Activated CD4-positive, CD25-positive, alpha-beta regulatory T cell (primary cell): ENCODE measurements at places on chromosomes 3 and 15.

GRCh38 chr3:111729087-111729846 lies 129.8 kb upstream of the PHLDB2 start:
- DNase-seq = no peak

GRCh38 chr3:190314741-190315140 lies 7.5 kb downstream of the CLDN1 start:
- DNase-seq = no peak

GRCh38 chr3:60573494-60573893 lies 677.8 kb downstream of the FHIT start:
- no peak for DNase-seq

DNA sequence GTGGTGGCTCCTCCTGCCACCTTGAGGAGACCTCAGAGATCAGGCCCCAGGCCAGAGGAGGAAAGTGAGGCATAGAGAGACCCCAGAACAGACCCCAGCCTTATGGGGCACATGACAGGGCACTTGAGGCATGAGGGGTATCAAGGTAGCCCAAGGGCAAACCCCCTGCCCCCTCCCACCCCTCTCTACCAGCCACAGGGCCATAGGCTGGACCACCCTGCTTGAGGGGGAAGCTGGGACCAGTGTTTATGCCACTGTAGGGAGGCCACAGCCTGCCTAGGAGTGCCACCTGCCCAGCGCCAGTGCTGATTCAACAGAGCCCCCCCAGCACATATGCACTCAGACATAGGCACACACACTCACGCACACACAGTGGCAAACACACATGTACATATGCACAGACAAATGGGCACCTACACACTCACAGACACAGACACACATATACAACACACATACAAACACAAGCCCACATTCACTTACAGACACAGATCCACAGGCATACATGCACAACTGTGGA lies 10.3 kb downstream of the MYL3 start:
- no peak for DNase-seq

DNA sequence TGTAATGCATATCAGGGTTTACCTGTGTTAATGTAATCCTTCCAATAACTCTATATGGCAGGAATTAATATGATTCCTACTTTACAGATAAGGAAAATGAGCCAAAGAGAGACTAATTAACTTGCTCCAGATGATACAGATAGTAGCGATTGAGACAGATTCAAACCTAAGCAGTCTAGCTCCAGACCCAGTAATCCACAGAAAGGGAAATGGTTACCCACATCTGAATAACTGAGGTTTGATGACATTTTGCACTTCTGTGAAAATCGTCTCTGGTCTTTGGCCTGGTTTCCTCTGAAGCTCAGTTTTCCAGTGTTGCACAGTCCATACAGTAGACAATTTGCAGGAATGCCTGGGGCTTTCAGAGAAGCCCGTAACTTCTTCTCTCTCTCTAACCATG lies 177.1 kb upstream of the UMPS start:
- DNase-seq = no peak

- DNase-seq = no peak
Observed at GRCh38 chr3:150519026-150519425, 27.3 kb downstream of the SERP1 start.

GRCh38 chr3:188749010-188749617 lies 422.7 kb upstream of the TPRG1 start:
- DNase-seq = peak; percentile 21

- no peak for DNase-seq
Observed at GRCh38 chr3:168093229-168093628, 2.5 kb downstream of the GOLIM4 start.

GRCh38 chr3:144053121-144053520 lies 81.5 kb downstream of the DIPK2A start:
- DNase-seq = no peak

GRCh38 chr15:65303687-65304380 lies 643 bp upstream of the RNU5B-1 start:
- no peak for DNase-seq

DNA sequence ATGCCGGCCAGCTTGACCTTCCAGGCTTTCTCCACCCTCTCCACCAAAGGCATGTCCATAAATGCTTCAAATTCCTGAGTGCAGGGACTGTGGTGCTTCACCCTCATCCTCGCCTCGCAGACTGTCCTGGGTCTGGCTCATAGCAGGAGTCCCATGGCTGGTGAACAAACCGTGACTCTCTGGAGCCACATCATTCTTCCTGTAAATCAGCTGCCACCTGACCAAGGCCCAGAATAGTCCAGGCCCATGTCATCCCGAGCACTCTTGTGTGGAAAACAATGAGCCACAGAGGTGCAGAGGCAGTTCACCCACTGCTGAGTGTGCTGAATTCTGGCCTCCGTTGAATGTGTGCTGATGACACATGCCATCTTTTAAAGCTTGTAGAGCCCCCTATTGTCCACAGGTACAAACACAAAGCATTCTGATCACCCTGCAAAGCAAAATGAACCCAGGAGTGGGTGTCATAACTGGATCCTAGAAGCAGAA lies 68.6 kb downstream of the ABHD5 start:
- no peak for DNase-seq

- DNase-seq = no peak
Observed at GRCh38 chr3:42510325-42510724, 7.9 kb downstream of the VIPR1 start.

GRCh38 chr3:18018491-18019160 lies 276.2 kb upstream of the TBC1D5 start:
- DNase-seq = no peak

- no peak for DNase-seq
Observed at GRCh38 chr15:63911160-63911559, 77.4 kb upstream of the HERC1 start.

- no peak for DNase-seq
Observed at GRCh38 chr15:55389264-55389607, 18.9 kb downstream of the CCPG1 start.

DNA sequence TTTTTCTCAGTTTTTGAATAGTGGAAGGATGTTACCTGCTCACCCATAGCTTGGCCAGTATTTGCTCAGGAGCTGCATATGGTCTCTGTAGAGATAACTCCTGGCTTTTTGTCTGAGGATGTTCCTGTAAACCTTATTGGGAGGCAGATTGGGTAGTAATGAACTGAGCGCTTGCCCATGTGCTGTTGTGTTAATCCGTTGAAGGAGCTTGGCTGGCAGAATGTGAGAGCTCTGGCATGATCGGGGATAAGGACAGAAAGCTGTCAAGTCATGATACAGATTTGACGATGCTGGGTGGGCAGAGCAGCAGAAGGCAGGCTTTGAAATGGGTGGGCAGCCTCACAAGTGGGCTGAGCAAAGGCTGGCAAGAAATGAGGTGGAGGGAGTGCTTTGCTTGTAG lies 27.4 kb downstream of the SH3GL3 start:
- no peak for DNase-seq

- no peak for DNase-seq
Observed at GRCh38 chr3:121665488-121665887, 4.8 kb upstream of the HCLS1 start.

DNA sequence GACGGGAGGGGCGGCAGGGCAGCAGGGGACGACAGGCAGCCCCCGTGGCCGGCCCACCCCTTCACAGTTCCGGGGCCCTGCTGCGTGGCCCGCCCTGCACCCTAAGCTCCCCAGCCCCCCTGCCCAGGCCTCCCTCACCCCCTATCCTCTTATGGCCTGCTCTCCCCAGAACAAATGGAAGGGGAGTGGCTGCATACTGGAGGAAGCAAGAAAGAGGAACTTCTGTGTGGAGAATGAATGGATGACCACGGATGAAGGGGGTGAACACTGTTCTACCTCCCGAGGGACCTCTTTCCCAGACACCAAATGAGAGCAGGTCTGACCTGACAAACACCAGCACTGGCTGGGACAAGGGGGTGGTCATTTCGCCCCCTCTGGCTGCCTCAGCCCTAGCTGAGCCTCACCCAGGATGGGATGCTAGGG lies 25.0 kb downstream of the SEC61A1 start:
- no peak for DNase-seq

DNA sequence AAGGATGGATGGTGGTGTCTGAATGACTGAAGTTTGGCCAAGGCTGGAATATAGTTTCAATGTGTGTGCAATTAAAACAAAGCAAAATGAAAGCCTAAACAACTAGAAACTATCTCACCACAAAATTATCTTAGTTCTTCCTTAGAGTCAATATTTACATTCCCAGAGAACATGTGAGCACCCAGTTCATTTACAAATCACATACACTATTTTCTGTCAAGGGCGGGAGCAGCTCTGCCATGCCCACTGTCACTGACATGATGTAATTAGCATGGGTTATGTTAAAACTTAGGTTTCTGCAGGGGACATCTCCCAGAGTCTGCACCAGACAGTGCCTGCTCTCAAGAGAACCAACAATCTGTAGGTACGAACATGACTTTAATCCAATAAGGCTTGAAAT lies 65.0 kb downstream of the PDZRN3 start:
- DNase-seq = no peak

DNA sequence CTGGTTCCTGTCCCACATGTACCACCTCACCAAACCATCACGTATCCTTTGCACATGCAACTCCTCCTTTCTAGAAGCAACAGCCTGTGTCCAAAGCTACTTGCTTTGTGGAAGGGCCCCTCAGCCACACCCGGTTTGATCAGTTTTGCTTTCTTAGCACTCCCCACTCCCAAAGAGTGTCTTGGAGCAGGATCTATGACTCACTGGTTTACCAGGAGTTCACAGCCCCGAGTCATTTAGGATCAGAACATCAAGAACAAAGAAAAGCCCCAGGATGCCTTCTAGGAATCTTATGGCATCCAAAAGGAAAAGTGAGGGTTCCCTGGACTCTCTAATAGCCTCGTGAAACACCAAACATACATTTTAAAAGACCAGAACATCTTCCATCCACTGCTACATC lies 50.7 kb upstream of the IGF1R start:
- DNase-seq = no peak

DNA sequence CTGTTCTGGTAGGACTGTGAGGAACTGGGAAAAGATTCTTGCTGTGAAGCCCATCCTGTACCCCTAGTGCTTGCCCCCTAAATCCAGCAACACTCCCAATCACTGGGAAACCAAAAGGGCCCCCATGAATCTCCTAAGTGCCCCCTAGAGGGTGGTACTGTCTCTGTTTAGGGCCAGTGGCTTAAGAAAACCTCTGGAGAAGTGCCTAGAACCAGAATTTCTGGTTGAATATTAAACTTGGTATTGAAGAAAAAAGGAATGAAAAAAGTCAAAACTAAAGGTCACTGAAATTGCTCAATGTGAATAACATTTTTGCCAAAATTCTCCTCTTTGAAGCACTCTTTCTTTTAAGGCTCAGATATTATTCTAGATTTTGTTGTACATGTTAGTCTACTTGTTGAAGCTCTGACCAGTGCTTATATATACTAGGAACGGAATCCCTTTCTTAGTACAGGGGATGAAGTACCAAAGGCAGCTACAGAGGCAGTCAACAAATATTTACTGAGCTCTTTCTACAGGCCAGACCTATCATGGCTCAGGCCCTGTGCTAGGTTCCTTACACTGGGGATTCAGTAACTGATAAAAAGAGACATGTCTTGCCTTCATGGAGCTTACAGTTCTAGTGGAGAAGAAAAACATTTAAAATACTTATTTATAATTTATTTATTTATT lies 138.8 kb downstream of the MYLK start:
- DNase-seq = no peak

DNA sequence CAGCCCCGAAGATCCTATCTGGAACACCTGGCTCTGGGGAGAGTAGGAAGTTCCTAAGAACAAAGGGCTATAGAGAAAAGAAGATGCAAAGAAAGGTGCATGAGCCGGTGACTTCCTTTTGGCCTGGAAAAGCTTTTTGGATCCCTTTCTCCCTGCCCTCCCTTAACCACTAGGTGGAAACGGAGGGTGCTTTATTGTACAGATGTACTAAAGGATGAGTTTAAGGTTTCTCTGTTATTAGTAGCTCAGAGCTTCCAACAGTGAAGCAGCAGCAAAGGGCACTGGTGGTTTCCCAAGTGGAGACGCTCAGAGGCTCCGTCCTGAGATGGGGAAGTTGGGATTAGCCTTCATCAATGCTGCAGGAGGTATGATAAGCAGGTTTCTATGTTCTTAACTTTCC lies 5.9 kb upstream of the ADGRG7 start:
- no peak for DNase-seq

DNA sequence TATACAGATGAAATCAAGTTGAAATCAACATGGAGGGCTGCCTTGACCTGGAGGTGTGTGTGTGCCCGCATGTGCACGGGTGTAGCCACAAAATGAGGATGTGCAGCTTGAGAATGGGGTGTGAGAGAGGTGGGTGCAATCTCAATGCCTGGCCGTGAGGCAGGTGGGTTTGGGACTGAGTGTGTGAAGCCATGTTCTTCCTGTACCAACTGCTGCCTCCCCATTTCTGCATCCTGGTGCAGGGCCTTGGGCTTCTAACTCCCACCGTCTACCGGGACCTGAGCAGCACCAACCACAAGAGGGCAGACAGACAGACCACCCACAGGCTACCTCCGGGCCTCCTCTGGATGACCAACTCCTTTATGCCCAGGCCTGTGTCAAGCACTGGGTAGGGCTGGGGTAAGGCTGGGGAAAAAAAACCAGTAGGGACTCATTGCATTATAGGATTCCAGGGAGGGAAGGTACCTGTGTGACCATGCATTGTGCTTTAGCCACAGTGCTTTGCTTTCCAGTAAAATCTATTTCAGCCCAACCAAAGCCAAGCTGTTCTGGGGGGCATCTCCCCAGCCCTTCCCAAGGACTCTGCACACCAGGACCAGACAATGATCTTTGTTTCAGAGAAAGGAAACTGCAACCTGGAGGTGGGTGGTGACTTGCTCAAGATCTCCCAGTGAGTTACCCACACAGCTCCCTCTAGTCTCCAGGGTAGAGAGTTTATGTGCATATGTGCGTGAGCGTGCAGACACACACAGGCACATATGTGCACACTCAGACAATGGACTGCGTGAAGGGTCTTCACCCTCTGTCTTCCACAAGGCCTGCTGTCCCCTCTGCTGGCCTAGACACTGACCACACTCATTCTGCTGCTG lies 162.2 kb upstream of the TLE3 start:
- DNase-seq = no peak

GRCh38 chr15:60591496-60592370 lies 112.8 kb upstream of the ICE2 start:
- DNase-seq = peak; percentile 55

DNA sequence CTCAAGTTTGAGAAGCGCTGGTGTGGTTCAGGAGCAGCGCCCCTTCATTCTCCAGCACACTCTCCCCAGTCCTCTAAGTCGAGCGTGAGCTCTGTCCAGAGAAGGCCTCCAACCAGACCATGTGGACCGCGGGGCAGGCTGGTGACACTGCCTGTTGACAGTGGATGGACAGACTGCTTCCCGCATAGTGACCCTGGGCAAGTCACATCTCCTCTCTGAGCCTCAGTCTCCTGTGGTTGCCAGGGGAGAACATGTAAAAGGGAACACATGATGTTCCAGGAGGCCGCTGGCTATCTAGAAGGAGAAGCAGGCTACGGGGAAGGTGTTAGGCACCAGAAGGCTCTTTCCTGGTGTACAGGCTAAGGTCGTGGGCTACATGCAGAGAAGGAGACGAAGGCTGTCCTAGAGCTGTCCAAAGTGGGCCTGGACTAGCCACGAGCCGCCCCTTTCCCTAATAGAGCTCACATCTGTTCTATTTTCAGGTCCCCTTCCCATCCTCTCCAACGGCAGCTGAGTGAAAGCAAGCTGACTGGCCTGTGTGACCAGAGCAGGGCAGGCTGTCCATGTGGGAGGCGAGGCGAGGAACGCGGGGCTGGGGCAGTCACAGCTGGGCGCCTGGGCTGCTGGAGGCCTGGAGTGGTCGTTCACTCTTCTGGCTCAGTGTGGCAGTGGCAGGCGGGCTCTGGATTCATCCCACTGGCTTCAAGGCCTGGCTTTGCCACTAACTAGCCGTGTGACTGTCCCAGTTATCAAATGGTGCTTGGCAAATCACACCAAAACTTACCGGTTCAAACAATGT lies 11.1 kb downstream of the ISG20 start:
- DNase-seq = no peak
